ENCODE measurements at places on chromosomes 2 and 18. TPM values are rescaled to one million over a fixed set of nuclear protein-coding genes. Genes with fewer than 3 reads are reported as not detected.

GLI2 gene
- 9.8 TPM for total RNA-seq

IL36RN gene
- total RNA-seq: under 0.01 TPM

ZNF396 gene
- 2.0 TPM for total RNA-seq

SGPP2 gene
- under 0.01 TPM for total RNA-seq

NT5C1B gene
- not detected for total RNA-seq

COL4A4 gene
- total RNA-seq: 24.0 TPM

RTP5 gene
- not detected for total RNA-seq

RBM45 gene
- total RNA-seq: 23.4 TPM

DSC1 gene
- under 0.01 TPM for total RNA-seq

CXCR4 gene
- total RNA-seq: 0.85 TPM

KRCC1 gene
- total RNA-seq: 24.5 TPM

ANKAR gene
- 5.4 TPM for total RNA-seq

MOGAT1 gene
- total RNA-seq: not detected

CXCR1 gene
- not detected for total RNA-seq

ACP1 gene
- total RNA-seq: 85.7 TPM

PAX3 gene
- total RNA-seq: not detected

AKAIN1 gene
- total RNA-seq: not detected

TEKT4 gene
- not detected for total RNA-seq

ALS2 gene
- 37.6 TPM for total RNA-seq

C2orf80 gene
- not detected for total RNA-seq

ANKZF1 gene
- total RNA-seq: 23.0 TPM

CFAP65 gene
- not detected for total RNA-seq

CD8B2 gene
- not detected for total RNA-seq

SESTD1 gene
- total RNA-seq: 20.5 TPM

BCL11A gene
- total RNA-seq: 0.19 TPM

MAP3K19 gene
- not detected for total RNA-seq

DPP4 gene
- 87.2 TPM for total RNA-seq

MYO5B gene
- 0.28 TPM for total RNA-seq

IL1RL2 gene
- total RNA-seq: 1.7 TPM

CPO gene
- total RNA-seq: under 0.01 TPM

CRYBA2 gene
- total RNA-seq: not detected

OXER1 gene
- not detected for total RNA-seq
